ENCODE measurements at places on chromosomes 6 and 20. TPM values are rescaled to one million over a fixed set of nuclear protein-coding genes. Genes with fewer than 3 reads are reported as not detected.

DNA sequence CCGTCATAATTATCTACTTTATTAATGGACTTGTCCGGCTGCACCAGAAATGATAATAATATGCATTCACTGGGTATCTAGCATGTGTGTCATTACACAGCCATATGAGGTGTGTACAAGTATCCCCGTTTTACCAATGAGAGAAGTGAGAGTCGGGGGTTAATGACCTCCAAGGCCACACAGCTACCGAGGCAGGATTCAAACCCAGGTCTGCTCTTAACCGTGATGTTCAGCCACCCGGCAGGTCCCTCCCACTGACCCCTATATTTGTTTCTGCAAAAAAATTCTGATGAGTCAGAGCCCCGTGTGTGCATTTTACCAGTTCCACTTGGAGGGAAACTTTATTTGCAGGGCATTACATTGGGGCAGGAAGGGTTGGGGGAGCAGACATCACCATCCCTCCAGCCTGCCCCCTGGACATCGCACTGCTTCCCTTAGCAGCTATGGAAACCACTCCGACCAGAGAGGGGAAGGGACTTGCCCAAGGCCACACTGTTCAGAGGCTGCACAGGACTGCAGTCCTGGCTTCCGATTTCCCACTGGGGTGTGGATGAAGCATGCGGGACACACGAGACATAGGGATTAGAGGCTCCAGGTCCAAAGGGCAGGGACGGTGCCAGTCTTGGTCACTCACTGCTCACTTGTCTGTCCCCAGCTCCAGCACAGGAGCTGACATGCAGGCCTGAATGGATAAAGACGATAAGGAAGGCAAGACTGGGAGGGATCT, 10.1 kb upstream of the SRC start:
- no peak for DNase-seq

DNA sequence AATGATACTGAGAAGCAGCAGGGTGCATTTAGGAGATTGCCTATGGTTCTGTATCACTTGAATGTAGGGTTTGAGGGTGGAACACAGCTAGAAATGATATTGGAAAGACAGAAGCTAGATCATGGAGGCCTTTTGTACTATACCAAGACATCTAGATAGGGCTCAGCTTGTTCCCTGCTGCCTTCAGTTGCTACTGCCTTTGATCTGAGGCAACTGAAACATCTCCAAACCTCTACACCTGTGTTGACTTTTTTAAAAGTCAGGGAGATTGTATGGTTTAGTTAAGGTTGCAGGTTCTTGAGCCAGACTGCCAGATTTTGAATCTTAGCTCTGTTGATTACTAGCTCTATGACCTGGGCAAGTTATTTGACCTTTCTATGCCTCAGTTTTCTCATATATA, 12.7 kb downstream of the BLTP3A start:
- no peak for DNase-seq

TRIM40 gene
- not detected for total RNA-seq

- no peak for DNase-seq
These were observed 176.7 kb upstream of the HSF2 start for GRCh38 chr6:122222761-122223160.

FAM83C gene
- not detected for total RNA-seq

GRCh38 chr20:60180986-60181385, 222.8 kb downstream of the CDH26 start:
- no peak for DNase-seq

DNA sequence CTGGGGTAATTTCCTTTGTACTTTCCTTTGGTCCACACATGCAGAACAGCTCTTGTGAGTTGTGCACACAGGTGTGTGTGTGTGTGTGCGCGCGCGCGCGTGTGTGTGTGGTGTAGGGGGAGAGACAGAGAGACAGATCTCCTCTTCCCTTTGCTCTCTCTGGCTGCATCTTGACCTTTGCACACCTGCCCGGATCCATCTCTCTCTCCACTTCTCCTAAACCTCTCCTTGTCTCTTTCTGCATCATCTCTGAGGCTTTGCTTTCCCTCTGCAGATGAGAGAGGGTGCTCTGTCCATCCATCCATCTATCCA, 67.0 kb downstream of the SRC start:
- peak; percentile 9 for DNase-seq

DNA sequence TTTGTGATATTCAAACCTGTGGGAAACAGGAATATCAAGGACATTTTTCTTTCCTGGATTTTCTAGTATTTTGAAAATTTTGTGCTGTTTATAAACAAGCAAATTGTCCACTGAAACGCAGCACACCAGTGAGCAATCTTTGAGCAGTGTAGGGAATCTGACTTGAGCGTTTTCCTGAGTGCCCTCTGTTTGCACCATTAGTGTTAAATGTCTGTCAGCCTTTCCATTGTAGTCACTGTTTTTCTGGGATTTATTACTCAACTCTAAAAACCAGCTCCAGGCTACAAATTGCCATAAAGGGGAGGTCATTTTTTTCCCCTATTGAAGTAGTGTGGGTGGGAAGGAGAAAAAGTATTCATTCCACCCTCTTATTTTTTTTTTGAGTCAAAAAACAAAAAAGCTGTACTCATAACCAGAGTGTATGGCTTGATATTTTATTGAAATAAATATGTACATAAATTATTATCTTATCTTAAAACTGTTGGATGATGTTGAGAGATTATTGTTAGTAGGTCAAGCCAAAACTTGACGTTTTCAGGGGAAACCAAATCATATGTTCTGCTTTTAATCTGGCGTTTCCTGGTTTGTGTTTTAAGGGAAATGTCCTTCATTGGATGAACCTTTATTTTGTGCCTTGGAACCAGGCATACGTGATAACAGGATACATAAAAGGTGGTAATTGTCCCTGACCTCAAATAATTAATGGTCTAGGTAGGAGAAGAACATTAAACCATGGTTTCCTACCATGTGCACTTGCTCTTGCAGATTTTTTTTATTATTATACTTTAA, 51.8 kb downstream of the TSHZ2 start:
- DNase-seq = no peak

WFDC5 gene
- total RNA-seq = not detected

GRCh38 chr6:87936065-87936464, 111.6 kb upstream of the SPACA1 start:
- no peak for DNase-seq

RBM12 gene
- total RNA-seq = 41.4 TPM

TAB2 gene
- total RNA-seq = 57.4 TPM

GRCh38 chr20:58628491-58629214, 22.4 kb upstream of the STX16 start:
- no peak for DNase-seq

DNA sequence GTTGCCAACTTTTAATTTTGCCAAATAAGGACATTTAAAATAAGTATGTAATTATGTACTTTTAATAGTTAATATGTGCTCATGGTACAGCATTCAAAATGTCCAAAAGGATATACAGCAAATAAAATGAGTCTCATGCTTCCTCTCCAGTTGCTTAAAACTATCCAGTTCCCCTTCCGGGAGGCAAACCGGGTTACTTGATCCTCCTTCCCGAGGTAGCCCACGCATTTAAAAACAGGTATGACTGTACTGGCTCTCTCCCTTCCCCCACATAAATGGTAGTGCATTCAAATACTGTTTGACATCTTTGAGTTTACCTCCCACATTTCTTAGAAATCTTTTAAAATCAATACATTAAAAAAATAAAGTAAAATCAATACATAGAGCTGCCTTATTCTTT, 66.4 kb downstream of the PHF20 start:
- DNase-seq = no peak

SIRPD gene
- total RNA-seq = not detected

MEI4 gene
- total RNA-seq = 0.65 TPM

- DNase-seq = no peak
These were observed 373.2 kb downstream of the TAF4 start for GRCh38 chr20:61692479-61692878.

GRCh38 chr6:28258877-28259777, at the start of gene NKAPL:
Gene NKAPL, plus strand, starts transcription at chr6:28259297. Its CDS starts 75 bp downstream, at chr6:28259372.
- DNase-seq = peak; percentile 92

GRCh38 chr20:10357061-10357708, 76.8 kb downstream of the MKKS start:
- no peak for DNase-seq

DNA sequence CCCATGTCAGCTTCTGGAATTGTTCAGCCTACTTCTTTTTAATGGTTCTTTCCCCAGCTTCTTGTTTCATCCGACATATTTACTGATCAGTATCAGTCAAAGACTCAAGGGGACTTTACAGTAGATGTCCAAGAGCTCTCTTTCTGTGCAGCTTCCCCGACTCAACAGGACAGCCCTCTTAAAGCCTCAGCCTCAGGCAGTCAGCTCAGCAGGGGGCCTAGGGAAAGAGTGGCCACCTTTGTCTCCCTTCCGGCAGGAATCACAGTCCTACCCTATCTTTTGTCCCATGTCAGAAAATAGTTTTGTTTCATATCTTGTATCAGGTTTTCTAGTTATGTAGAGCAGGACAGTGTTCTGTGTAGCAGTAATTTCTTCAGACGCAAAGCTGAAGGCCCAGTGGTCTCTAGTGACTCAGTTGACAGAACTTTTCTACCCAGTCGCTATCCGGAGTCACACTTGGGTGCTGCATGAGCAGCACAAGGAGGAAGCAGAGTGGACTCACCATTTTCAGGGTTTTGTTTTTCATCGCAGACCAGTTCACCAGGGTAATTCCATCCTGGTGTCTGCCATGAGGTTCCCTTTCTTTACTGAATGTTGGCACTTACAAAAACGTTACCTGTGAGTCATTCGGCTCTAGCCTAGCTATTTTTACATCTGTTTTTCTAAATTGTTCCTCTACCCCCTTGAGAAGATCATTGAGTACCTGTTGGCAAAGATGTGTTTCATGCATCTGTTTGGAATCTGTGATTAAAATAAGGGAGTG, 47.7 kb downstream of the SPATA2 start:
- DNase-seq = no peak

DNA sequence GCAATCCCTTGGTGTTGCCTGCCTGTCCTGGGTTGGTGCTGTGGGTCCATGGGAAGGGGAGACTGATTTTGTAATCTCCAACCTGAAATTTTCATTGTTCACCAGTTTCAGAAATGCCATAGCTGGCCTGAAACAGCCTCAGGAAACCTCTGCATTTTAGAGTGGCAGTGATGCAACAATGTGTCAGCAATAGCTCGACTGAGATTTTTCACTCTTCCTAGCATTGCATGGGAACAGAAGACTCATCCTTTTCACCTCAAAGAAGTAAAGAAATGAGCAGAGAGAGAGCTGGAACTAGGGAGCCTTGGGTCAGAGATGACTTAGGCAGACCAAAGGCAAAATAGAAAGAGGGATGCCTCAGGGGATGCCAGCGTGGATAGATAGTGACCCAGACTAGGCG, 23.7 kb upstream of the TMEM14A start:
- DNase-seq = no peak

SSTR4 gene
- not detected for total RNA-seq

EFCAB8 gene
- 0.43 TPM for total RNA-seq

SAMD3 gene
- 0.95 TPM for total RNA-seq

SMIM28 gene
- not detected for total RNA-seq

SMPDL3A gene
- 4.5 TPM for total RNA-seq

MYL9 gene
- total RNA-seq = 1,923 TPM

GRCh38 chr6:81093051-81093450, 659.4 kb downstream of the TENT5A start:
- DNase-seq = no peak

DNA sequence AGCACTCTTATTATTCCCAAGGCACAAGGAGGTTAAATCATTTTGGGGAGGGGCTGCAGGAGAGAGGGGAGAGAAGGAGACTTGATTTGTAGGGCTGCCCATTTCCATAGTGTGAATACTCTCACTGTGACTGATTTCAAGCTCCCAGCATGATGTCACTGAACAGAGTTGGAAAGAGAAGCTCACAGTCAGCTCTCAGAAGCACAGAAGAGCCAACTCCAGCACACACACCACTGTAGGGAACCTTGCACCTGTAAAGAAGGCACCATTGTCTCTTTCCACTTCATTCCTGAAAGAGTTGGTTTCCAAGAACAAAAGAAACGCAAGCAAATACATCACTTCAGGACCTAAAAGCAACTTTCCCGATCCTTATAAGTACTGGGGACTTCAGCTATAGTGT, 12.7 kb upstream of the STK35 start:
- no peak for DNase-seq

SYCP2L gene
- 0.92 TPM for total RNA-seq

GRCh38 chr6:96522465-96523009, 931 bp downstream of the UFL1 start:
- DNase-seq = no peak

DNA sequence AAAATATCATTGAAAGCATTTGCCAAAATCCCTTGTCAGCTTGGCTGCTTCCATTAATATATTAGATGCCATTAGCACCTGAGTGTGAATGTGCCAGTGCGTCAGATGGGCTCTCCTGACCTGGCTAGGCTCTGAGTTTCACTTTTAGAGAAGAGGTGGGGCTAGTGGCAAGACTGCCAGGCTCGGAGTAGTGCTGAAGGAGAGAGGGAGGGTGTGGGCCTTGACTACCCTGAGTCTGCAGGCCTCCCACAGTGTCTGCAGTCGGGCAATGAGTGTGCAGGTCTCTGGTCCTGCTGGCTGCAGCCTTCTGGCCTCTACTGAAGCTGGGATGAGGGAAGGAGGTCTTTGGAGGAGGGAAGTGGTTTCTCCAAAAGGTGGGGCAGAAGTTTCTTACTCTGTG, 34.6 kb upstream of the PNPLA1 start:
- no peak for DNase-seq

- no peak for DNase-seq
These were observed 363.2 kb downstream of the QKI start for GRCh38 chr6:163777716-163778115.

- no peak for DNase-seq
These were observed 29.8 kb downstream of the NCOA3 start for GRCh38 chr20:47531458-47531857.

- no peak for DNase-seq
These were observed 17.7 kb upstream of the FYN start for GRCh38 chr6:111890988-111891387.

DNA sequence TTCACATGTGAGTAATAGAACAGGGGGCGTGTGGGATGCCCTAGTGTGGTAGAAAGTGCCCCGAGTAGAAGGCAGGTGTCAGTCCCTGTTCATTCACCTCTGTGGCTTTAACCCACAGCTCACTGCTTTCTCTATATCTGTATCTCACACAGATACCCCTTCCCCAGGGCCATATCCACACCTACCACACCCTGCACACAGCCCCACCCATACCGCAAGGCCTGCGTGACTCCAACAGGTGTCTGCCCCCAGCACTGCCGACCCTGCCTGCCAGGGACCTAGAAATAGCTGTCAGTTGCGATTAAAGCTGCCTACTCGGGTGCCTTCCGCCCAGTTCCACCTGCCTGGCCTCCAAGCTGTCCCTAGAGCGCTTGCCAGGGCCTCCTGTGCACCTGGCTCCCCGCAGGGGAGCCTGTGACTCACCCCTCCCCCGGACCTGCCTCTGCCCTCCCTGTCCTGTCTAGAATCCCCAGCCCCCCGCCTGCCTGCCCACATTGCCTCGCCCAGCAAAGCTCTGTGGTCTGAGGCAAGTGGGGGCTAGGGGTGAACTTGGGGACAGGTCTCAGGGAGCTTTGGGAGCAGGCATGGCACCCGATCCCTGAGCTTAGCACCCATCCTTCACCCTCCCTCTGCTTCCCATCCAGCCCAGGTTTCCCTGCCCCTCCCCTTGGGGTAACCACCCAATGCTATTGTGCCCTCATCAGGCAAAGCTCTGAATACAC, 38.3 kb upstream of the ID1 start:
- DNase-seq = no peak

Measured in Right ventricle myocardium inferior (tissue), 1 donor.